Activated naive CD8-positive, alpha-beta T cell treated with anti-CD3 and anti-CD28 coated beads for 36 hours (primary cell): ENCODE measurements at places on chromosomes 7 and 10.
A peak's percentile ranks its signal among the peaks of the same experiment; 100 is the strongest.

- no peak for DNase-seq
Measured at GRCh38 chr10:131022369-131022768, 289.2 kb downstream of the TCERG1L start.

DNA sequence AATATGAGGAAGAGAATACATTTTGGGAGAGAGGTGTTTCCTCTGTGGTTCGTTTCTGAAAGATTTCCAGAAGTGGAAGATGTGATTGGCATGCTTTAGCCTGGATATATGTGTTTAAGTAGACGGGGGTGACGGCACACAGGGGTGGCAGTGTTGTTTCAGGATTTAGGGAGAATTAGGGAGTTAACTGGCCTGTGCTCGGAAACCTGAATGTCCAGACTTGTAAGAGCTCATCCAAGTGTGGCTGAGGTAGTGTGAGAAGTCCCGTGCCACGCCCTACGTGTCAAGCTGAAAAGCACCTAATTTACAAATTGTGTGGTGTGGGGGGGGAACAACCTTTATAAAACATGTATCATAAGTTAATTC lies 1.1 kb downstream of the RALA start:
- no peak for DNase-seq

DNA sequence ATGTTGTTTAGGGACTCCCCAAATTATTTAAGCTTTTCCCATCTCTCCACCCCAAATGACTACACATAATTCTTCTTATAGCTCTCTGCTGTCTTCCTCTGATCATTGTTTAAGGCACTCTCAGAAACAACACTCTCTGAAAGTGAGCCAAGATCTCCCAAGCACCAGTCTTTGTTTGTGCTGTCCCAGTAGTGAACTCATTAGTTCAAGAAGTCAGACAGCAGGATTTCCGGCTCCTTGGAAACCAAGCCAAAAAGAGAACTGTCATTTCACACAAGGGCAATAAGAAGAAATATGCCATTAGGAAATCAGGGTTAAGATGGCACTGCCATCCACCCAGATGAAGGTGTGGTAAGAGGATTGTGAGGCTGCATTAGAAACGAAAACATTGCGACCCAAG lies 83.1 kb downstream of the FZD1 start:
- no peak for DNase-seq

DNA sequence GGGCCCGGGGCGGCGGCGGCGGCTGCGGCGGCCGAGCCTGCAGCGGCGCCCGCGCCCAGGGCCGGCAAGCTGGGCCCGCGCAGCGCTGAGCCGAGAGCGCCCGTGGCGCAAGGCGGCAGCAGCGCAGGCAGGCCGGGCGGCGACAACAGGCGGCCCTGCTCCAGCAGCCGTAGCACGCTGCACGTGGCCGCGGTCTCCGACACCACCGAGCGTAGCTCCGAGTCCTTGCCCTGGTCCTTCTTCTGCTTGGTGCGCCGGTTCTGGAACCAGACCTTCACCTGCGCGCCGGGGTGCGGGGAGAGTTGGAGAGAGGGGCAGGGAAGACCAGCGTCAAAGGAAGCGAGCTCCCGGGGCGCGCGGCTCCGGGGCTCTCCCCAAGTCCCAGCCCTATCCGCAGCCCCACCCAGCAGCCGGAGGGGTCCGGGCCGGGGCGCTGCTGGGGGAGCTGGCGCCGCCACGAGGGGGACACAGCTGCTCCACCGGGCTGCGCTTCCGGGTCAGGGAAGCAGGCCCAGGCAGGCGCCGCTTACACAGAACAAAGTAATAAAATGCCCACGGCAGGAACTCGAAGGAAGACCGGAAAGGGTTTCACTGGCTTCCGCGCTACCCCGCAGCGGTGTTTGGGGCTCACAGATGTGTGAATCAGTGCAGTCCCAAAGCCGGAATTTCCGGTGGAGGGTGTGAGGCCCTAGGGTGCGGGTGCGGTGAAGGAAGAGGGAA lies 3.6 kb downstream of the VAX1 start:
- no peak for DNase-seq

- no peak for DNase-seq
Measured at GRCh38 chr10:69684981-69685353, 54.9 kb downstream of the FAM241B start.

- no peak for DNase-seq
Measured at GRCh38 chr10:101560298-101561067, 27.6 kb downstream of the POLL start.

- peak; percentile 64 for DNase-seq
Measured at GRCh38 chr10:74078037-74078436, 72.6 kb downstream of the AP3M1 start.

- DNase-seq, result no peak
Measured at GRCh38 chr7:155483868-155484325, 26.0 kb downstream of the EN2 start.

DNA sequence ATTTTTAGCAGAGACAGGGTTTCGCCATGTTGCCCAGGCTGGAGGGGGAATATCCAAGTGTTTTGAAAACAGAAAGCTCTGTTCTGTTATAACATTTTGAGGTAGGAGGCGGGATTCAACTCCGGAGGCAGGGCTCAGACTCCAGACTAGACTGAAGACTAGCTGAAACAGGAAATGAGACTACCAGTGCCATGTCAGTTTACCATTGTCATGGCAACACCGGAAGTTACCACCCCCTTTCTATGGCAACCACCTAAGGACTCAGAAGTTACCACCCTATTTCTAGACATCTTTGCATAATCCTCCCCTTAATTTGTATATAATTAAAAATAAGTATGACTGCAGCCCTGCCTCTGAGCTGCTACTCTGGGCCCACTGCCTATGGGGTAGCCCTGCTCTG lies 1069.1 kb upstream of the AUTS2 start:
- DNase-seq, result no peak

GRCh38 chr7:30173058-30173897 lies 38.5 kb downstream of the MTURN start:
- DNase-seq, result no peak

- no peak for DNase-seq
Measured at GRCh38 chr10:69749178-69750010, 52.3 kb upstream of the COL13A1 start.

- DNase-seq, result no peak
Measured at GRCh38 chr10:30207485-30208052, 141.5 kb downstream of the MTPAP start.

DNA sequence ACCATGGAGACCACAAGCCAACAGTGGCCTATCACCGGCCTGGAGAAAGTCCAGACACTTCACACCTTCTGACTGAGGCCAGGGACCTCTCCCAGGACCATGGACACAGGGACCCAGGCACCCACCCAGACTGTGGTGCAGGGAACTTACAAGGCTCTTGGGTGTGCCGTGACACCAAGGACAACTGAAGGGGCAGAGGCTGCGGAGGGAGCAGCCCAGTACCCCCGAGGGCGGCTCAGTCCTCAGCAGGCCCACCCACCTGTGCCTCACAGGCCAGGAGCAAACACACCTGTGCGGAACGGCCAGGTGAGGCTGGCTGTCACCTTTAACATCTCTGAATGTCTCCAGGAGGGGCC lies 182.3 kb downstream of the MAD1L1 start:
- DNase-seq, result no peak

DNA sequence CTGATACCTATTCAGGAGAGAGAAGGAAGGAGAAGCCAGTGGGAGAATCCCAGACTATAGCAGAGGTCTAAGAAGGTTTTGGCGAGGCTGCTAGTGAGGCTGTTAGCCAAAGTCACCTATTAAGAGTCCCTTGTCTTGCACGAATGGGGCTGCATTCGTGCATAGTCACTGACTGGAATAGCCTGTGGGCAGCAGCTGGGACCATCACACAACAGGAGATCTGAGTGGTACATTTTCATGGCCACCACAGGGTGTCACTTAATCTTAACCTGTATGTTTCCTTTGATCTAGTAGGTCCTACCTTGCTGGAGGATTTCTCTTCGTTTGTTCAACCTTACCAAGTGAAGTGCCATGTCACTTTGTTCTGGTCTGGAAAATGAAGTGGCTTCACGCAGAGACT lies 319.9 kb downstream of the BMPER start:
- DNase-seq, result no peak

DNA sequence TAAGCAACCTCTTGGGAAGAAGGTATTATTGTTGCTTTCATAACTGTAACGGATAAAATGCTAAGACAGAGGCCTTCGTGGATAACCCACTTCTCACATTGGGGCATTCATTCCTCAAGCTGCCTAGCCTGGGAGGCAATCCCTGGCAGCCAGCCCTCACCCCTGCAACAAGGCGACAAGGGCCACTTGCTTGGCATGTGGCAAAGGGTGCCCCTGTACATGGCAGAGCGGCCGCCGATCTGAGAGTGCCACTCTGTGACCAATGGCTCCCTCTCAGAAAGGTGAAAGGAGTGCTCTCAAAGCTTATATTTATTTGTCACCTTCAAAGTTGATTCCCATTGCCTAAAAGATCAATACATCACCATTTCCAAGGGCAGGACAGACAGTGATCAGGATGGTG lies 31.9 kb downstream of the EBF3 start:
- no peak for DNase-seq

GRCh38 chr10:6763423-6763822 lies 183.3 kb upstream of the PRKCQ start:
- DNase-seq, result no peak

DNA sequence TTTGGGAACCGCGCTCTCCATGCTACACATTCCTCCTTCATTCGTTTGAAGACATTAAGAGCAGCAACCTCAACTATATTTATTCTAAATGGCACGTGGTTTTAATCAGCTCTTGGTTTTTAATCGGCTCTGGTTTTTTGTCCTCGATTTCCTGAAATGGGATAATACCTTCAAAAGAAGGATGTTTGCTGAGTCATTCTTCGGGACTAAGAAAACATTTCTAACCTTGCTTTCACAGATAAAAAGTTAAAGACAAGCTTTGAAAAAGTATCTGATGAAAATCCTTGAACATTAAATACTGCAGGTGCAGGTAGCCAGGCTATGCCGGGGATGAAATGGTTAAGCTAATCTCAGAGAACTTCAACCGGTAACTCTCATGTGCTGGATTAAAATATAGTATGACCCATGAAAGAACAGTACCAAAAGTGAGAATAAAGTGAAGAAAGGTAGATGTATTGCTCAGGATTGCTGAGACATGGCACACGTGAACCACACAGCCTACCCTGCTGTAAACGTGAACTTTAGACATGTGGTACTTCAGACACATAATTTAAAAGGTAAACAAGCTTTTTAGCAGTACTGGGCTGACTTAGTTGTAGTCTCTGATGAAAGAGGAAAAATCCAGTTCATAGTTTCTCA lies 89.1 kb downstream of the PTPRN2 start:
- DNase-seq, result no peak

DNA sequence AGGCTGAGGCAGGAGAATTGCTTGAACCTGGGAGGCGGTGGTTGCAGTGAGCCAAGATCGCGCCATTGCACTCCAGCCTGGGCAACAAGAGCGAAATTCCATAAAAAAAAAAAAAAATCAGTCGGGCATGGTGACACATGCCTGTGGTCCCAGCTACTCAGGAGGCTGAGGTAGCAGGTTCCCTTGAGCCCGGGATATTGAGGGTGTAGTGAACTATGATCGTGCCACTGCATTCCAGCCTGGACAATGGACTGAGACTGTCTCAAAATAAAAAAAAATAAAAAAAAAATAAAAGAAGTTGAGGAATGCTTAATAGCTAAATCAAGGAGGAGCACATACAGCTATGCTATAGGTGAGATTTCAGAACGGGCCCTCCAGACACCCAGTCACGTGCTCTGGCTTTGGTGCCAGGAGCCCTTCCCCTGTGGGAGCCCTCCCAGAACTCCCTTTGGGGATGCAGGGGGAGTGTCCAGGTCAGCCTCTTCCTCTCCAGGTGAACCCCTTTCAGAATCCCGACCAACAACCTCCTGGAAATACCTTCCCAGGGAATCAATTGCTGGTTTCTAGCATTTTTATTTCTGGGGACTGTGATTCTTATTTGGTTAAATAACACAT lies 42.9 kb upstream of the CTBP2 start:
- DNase-seq, result no peak

GRCh38 chr7:65477326-65477725 lies 103.7 kb downstream of the ZNF92 start:
- peak; percentile 2 for DNase-seq

DNA sequence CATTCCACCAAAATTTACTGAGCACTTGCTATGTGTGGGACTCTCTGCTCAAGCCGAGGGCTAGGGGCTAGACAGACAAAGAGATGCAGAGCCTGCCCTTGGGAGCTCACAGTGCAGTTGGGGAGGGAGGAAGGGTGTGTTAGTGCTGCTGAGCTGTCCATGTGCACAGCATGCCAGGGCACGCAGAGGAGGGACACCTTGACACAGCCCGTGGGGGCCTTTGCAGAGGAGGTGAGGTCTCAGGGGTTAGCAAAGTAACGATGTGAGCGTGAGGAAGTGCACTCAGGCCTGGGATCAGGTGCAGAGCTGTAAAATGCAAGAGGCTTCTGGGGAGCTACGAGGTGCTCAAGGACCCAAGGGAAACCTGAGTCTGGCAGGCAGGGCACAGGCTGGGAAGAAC lies 16.3 kb downstream of the PRKCQ start:
- DNase-seq, result no peak

DNA sequence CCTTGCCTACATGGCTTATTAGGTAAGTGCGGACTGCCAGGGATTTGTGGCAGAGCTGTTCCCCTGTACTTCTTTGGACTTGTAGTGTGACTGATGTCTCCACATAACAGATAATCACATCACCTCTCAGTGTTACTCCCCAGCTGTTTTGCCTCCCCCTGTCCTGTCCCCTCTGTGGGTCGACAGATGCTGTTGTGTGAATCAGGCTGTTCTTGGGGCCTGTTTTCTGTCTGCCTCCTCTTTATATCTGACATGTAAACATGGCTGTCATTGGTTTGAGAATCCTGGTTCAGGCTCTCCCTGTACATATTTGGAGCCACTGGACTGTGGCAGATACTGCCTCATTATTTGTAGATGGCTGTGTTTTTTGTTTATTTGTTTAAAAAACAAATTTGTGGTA lies 22.7 kb downstream of the CCNY start:
- no peak for DNase-seq

GRCh38 chr7:95531605-95532219 lies 46.0 kb downstream of the ASB4 start:
- no peak for DNase-seq

DNA sequence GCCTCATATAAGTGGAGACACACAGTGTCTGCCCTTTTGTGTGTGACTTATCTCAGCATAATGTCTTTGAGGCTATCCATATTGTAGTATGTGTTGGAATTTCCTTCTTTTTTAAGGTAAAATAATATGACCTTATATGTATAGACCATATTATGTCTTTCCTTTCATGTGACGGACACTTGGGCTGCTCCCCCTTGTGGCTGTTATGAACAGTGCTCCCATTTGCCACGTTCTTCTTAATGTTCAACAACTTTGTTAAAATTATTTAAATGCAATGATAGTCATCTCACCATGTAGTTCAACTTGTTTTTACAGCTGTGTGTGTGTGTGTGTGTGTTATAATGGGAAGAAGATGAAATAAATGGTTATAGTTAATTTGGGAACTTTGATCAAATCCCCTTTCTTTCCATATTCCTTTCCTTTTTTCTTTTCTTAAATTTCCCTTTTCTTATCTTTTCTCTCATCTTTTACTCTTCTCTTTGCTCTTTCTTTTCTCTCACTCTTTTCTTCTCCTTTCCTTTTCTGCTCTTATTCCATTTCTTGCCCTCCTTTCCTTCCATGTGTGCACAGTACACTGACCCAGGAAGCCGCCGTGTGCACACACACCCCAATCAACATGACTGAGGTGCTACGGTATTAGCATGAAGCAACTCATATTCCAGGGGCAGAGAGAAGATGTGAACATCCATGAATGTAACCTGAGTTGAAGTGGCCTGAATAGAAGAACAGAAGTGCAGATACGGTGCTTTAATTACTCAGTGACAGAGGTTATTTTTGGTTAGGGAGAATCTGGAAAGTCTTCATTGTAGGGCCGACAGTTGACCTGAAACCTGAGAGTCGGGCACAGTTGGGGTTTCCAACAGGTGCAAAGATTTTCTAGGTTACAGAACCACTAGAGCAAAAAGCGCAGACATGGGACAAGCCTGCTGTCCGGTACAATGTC lies 596.6 kb downstream of the SDK1 start:
- no peak for DNase-seq
